Activated CD8-positive, alpha-beta T cell treated with anti-CD3 and anti-CD28 coated beads for 36 hours (primary cell): ENCODE measurements at places on chromosomes 1 and 21. TPM values are rescaled to one million over a fixed set of nuclear protein-coding genes. Genes with fewer than 3 reads are reported as not detected.
A peak's percentile ranks its signal among the peaks of the same experiment; 100 is the strongest.

RIMKLA gene
- total RNA-seq, result 10.3 TPM

PCP4L1 gene
- total RNA-seq, result 0.18 TPM

DCDC2B gene
- total RNA-seq, result not detected

SPRR1A gene
- total RNA-seq, result not detected

MAST2 gene
- 19.5 TPM for total RNA-seq

C1orf35 gene
- 23.5 TPM for total RNA-seq

- no peaks in the 10 kb centered on the region for H3K36me3 ChIP-seq
- H3K27ac ChIP-seq, result peak overlapping the region; percentile 92
- peak overlapping the region; percentile 44 for H3K4me3 ChIP-seq
- no peaks in the 10 kb centered on the region for H3K27me3 ChIP-seq
- H3K4me1 ChIP-seq, result peaks cover 49% of the 10 kb centered on the region
These were observed 126.7 kb downstream of the NR5A2 start for GRCh38 chr1:200154069-200154767.

GRCh38 chr1:212132025-212132424, 96.5 kb downstream of the DTL start:
- peak; percentile 39 for DNase-seq
- peaks cover 2% of the 10 kb centered on the region for H3K4me1 ChIP-seq
- H3K27me3 ChIP-seq, result no peaks in the 10 kb centered on the region
- H3K4me3 ChIP-seq, result no peak overlapping the region

GRCh38 chr1:14415396-14415795, 183.1 kb upstream of the KAZN start:
- H3K36me3 ChIP-seq, result no peaks in the 10 kb centered on the region
- no peaks in the 10 kb centered on the region for H3K27me3 ChIP-seq
- DNase-seq, result peak; percentile 11
- no peak overlapping the region for H3K4me3 ChIP-seq
- no peaks in the 10 kb centered on the region for H3K4me1 ChIP-seq
- no peak overlapping the region for H3K27ac ChIP-seq

- H3K36me3 ChIP-seq, result no peaks in the 10 kb centered on the region
- no peak for DNase-seq
- H3K4me3 ChIP-seq, result no peak overlapping the region
These were observed 31.4 kb downstream of the PGBD5 start for GRCh38 chr1:230394741-230395140.

DNA sequence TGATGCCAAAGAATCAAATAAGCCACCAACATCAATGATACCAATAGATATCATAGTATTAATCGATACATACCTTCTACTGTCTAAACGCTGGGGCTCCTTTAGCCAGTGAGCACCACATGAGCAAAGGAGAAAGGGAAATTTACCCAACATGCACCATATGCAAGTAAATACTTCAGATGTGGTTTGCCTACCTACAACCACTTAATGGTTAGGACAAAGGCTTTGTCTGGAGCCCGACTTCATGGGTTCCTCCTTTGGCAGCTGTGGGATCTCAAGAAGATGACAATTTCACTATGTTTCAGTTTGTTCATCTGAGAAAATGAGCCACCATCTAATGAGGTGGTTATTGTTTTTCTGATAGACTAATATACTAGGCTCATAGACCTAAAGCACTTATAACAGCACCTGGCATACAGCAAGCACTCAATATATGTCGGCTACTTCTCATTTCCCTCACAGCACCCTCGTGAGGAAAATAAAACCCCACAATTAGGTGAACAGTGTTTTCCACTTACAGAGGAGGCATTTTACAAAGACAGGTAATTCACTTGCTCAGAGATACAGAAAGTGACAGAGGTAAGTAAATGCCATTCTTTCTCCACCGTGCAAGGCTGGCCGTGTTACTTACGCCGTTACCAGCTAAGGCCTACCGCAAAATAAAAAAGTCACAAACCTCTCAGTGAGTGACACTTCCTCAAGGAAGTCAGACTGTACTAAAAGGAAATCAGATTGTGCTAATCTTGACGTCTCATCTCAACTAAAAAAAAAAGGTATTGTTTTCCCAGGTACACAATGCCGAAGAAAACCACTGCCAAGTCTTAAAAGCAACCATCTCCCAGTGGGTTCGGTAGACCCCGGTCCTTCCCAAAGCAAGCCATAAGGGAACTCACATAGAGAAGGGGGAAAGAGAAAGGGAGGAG, 1.6 kb downstream of the TTC13 start:
- H3K4me3 ChIP-seq, result peak overlapping the region; percentile 87
- peak; percentile 54 for DNase-seq
- H3K36me3 ChIP-seq, result peaks cover 22% of the 10 kb centered on the region
- peaks cover 47% of the 10 kb centered on the region for H3K4me1 ChIP-seq
- no peaks in the 10 kb centered on the region for H3K27me3 ChIP-seq
- H3K27ac ChIP-seq, result peak overlapping the region; percentile 94

GRCh38 chr1:244397131-244397530, 54.6 kb downstream of the ADSS2 start:
- no peaks in the 10 kb centered on the region for H3K27me3 ChIP-seq
- no peak for DNase-seq
- peak overlapping the region; percentile 12 for H3K27ac ChIP-seq
- peaks cover 18% of the 10 kb centered on the region for H3K4me1 ChIP-seq

DNA sequence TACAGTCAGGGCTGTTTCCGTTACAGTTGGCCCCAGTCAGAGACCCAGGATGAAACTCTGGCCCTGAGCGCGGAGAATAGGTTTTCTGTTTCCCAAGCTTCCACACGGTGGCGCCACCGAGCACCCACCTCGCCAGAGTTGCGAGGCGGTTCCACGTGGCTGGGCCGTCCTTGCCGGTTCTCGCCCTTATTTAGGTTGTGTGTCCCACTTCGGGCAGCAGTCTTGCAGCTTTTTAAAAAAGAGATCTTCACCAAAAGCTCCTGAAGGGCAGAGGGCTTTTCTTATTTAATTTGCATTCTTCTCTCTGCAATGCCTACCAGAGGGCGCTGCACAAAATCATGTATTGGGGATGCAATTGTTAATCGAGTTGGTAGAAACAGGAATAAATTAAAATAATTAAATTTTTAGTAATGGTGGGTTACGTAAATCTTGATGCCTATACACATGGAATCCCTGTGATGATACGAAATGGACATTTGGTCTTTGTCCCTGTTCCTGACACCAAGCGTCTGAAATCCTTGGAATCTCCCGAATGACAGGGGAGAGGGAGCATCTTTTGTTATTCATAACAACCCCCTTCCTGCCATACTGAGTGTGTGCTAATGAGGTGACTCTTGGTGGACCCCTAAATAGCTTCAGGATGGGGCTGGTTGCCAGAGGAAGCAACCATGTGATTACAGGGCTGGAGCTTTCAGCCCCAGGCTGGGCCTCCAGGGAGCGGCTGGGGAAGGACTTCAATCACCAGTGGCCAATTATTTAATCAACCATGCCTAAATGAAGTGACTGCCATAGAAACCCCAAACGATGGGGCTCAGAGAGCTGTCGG, 5.6 kb upstream of the S100A7 start:
- no peak overlapping the region for H3K4me3 ChIP-seq
- H3K4me1 ChIP-seq, result no peaks in the 10 kb centered on the region
- peak; percentile 73 for DNase-seq

DNA sequence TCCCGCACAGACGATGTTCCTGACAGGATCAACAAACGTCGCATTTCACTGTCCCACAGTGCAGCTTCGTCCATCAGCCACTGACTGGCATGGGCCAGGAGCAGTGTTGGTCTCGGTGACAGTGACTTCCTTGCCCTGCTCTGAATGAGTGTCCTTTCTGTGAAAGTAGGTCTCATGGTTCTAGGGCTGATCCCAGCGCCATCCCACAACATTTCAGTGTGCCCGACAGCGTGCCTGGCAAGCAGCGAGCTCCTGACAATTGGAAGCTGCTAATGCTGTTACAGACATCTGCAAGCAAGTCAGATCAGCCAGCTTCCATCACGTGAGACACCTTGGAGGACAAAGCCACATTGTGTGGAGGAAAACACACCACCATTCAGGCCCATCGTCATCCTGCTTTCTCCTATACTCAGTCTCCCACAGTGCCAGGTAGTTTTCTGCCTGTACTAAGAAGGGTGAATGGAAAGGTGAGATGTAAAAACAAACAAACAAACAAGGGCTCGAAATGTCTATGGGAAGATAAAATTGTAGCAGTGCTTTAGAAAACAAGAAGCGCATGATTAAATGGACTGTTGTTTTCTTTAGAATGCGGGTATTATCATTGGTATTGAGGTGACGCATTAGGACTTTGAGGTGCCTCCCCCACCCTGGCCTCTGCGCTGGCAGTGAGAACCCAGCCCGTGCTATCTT, 21.9 kb downstream of the ERRFI1 start:
- no peak overlapping the region for H3K27ac ChIP-seq
- no peaks in the 10 kb centered on the region for H3K27me3 ChIP-seq
- H3K4me3 ChIP-seq, result no peak overlapping the region
- peaks cover 9% of the 10 kb centered on the region for H3K36me3 ChIP-seq
- DNase-seq, result no peak

GRCh38 chr1:205015241-205015640, 27.8 kb upstream of the CNTN2 start:
- no peaks in the 10 kb centered on the region for H3K4me1 ChIP-seq
- no peaks in the 10 kb centered on the region for H3K36me3 ChIP-seq
- no peaks in the 10 kb centered on the region for H3K27me3 ChIP-seq
- no peak overlapping the region for H3K4me3 ChIP-seq
- no peak for DNase-seq

DNA sequence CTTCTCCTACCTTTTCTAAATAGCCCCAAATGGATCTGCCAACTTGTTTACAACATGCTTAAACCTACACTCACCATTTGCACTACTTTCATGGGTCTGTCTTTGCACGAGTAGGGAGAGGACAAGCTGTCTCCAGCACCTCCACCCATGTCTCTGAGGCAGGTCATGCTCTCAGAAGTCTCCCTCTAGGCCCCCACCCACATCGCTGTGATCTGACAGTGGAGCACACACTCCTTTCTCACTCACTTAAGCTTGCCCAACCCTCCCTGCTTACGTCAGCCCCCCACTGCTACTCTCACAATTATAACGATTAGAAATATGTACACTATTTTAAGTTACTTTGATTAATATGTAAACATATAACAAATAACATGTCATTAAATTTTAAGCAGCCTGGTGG, 141.1 kb downstream of the KCNH1 start:
- peaks cover 10% of the 10 kb centered on the region for H3K27me3 ChIP-seq
- H3K27ac ChIP-seq, result no peak overlapping the region
- H3K4me3 ChIP-seq, result no peak overlapping the region
- DNase-seq, result no peak
- H3K4me1 ChIP-seq, result no peaks in the 10 kb centered on the region

DNA sequence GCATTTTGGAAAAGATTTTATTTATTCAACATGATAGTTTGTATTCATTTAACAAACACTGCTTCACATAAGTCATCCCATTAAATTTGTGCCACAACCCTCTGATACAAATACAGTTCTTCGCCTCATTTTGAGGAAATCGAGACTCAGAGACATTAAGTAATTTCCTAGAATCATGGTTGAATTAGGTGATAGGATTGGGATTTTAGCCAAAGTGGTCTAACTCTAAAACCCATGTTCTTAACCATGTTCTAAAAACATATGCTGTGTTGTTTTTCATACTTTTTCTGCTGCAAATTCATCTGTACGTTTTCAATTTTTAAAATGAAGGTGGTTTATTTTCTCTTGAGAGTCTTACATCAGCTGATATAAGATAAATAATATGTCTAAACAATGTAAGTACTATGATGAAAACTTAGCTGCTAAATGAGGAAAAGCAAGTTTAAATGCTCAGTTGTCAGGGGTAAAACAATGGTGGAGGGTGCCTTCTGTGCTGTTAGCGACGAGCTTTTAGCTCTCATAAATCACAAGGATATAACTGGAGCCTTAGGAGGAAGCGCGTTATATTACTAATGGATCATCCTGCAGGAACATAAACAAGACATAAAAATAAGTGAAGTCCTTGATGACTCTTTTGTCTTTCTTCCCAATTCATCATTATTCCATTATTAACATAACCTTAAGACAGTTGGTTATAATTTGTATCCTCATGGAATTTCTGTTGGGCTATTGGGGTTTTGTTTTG, 97.7 kb downstream of the CACHD1 start:
- H3K4me1 ChIP-seq, result no peaks in the 10 kb centered on the region
- no peak overlapping the region for H3K27ac ChIP-seq
- no peaks in the 10 kb centered on the region for H3K27me3 ChIP-seq
- no peak for DNase-seq

- H3K4me3 ChIP-seq, result no peak overlapping the region
- H3K36me3 ChIP-seq, result no peaks in the 10 kb centered on the region
- peaks cover 2% of the 10 kb centered on the region for H3K27me3 ChIP-seq
- H3K27ac ChIP-seq, result no peak overlapping the region
- H3K4me1 ChIP-seq, result no peaks in the 10 kb centered on the region
These were observed 326.5 kb upstream of the SGIP1 start for GRCh38 chr1:66207484-66207883.

DNA sequence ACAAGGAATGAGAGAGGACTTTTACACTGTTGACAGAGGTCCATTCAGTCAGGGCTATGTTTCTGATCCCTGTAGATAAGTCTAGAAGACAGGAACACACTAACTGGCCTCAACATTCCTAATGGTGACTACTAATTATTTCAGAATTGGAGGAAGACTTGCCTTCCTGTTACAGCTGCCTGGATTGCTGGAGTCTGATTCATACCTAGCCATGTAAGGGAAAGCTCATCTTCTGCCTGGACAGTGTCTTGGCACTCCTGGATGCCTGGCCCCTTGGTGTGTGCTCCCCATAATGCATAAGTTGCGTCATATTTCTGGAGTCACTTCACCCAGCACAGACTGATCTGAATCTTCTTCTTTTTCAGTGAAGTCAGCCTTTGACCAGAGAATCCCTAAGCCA, 326.0 kb upstream of the RUNX1 start:
- H3K4me1 ChIP-seq, result no peaks in the 10 kb centered on the region
- H3K36me3 ChIP-seq, result no peaks in the 10 kb centered on the region
- H3K27ac ChIP-seq, result no peak overlapping the region
